Nephron progenitor cell (in vitro differentiated cells): ENCODE measurements at places on chromosomes 13 and 19.

- DNase-seq: peak; percentile 58
Measured at GRCh38 chr19:52689843-52690368, 44.9 kb downstream of the ZNF611 start.

DNA sequence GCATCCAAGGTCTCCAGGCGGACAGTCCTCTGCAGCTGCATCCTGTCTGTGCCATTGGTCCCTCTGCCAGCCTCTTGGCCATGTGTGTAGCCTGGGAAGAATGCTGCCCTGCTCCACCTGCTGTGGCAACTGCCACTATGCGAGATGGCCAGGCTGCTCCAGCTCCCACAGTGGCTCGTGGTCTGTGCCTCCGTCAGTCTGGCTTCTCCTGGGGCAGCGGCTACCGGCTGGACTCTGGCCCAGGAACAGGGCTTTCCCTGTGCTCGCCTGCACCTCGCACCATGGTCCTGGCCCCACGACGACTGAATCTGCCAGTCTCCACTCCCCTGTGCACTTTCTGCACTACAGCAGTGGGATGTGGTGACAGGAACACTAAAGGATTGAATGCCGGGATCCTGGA lies 26.7 kb upstream of the FFAR2 start:
- no peak for DNase-seq

- no peak for DNase-seq
Measured at GRCh38 chr13:113914333-113915011, 50.6 kb upstream of the GAS6 start.

DNA sequence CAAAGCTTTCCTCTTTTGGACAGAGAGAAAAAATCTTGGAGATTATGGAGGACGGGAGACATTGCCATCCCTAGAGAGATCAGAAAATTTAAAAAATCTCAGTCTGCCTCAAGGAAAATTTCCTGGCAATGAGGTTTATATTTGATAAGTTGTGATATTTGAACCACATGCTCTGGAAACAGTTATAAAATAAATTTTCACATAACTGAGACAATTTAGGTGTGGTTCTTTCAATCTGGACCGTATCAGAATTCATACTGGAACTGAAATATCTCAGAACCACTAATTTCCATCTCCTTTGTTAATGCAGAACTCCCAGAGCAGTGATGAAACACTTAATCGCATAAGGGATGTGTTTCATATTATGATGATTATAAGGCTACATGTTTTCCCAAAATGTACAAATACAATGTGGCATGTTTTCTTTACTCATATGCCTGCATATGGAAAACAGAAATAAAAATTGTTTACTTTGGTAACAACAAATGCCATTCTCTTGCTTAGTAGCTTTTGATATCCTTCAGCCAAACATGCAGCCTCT lies 13.7 kb downstream of the UBE2L5 start:
- no peak for DNase-seq

DNA sequence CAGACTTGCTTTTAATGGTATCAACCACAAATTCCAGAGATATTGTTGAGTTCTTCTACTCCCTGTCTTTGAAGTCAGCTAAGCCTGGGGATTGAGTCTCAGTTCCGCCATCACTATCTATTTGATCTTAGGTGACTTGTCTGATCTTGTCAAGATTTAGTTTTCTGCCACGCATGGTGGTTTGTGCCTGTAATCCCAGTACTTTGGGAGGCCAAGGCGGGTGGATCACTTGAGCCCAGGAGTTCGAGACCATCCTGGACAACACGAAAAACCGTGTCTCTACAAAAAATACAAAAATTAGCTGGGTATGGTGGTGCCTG lies 376.9 kb downstream of the FGF9 start:
- no peak for DNase-seq

GRCh38 chr19:4181053-4181508 lies 1.3 kb downstream of the SIRT6 start:
- DNase-seq: no peak

DNA sequence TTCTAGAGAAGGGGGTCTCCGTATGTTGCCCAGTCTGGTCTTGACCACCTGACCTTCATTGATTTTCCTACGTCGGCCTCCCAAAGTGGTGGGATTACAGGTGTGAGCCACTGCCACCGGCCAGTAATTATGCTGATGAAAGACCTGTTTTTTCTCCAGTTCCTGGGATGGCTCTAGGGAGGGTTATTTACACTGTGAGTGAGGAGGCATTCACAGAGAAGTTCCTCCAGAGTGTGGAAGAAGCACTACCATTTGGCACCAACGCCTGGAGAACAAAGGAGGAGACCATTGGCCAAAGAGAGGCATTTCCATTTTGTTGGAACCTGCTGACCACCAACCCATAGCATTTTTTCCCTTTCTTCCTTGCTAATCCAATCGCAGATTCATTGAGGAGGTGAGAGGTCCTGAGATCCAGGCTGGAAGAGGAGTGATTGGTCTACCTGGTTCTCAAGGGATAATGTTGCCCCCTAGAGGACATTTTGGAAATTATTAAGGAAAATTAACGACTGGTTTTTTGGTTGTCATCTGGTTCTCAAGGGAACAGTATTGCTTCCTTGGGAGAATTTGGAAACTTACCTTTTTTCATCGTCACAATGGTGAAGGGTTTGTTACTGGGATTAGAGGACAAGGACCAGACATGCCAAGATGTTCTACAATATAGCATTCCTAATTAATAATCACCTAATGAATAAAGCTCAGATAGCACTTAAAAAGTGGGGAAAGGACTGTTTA lies 5.5 kb upstream of the SAE1 start:
- no peak for DNase-seq

DNA sequence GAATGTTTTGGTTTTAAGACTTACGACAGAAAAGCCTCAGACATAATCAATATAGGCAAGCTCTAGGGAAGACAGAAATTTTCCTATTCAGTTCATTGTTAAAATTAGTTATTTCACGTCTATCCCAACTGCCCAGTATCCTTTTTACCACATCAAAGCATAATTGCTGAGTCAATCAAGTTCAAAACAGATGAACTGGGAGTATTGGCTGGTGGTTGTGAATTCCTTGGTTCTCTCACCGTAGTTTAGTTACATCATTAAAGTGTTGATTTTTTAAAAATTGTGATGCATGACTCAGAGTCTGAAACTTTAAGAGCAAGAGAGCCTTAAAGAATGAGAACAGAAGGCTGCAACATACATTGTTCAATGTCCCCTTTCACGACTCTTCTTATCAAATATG lies 143.3 kb upstream of the FREM2 start:
- DNase-seq: no peak

GRCh38 chr19:35135389-35135909 lies 590 bp upstream of the LGI4 start:
- DNase-seq: peak; percentile 93

- DNase-seq: peak; percentile 84
Measured at GRCh38 chr19:1000095-1000494, at the start of gene GRIN3B. GRIN3B (plus strand) TSS chr19:1000419; CDS start chr19:1000438, 19 bp downstream.

DNA sequence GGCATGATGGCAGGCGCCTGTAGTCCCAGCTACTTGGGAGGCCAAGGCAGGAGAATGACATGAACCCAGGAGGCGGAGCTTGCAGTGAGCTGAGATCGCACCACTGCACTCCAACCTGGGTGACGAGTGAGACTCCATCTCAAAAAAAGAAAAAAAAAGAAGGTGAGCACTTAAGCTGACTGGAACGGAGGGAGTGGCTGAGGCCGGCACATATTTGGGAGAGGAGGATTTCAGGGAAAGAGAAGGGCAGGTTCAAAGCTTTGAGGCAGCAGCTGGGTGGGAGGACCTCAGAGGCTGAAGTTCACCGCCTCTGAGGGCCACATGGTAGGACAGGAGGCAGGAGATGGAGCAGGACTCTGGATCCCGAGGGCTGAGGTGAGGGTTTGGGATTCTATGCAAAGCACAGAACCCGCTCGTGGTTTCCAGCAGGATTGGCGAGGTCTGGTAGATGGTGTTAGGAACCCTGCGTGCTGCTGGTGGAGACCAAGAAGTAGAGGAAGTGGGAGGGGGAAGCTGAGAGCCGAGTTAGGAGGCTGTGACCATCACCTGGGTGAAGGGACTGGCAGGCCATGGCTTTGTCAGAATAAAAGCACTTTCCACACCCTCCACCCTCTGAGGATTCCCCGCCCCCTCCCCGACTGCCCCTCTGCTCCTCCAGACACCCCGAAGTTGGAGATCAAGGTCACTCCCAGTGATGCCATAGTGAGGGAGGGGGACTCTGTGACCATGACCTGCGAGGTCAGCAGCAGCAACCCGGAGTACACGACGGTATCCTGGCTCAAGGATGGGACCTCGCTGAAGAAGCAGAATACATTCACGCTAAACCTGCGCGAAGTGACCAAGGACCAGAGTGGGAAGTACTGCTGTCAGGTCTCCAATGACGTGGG lies 8.4 kb downstream of the CD22 start:
- no peak for DNase-seq
